Effector CD8-positive, alpha-beta T cell (primary cell): ENCODE measurements at places on chromosomes 7 and 10.
A peak's percentile ranks its signal among the peaks of the same experiment; 100 is the strongest.

- no peak for DNase-seq
Observed at GRCh38 chr7:159238541-159238940, 93.9 kb upstream of the VIPR2 start.

DNA sequence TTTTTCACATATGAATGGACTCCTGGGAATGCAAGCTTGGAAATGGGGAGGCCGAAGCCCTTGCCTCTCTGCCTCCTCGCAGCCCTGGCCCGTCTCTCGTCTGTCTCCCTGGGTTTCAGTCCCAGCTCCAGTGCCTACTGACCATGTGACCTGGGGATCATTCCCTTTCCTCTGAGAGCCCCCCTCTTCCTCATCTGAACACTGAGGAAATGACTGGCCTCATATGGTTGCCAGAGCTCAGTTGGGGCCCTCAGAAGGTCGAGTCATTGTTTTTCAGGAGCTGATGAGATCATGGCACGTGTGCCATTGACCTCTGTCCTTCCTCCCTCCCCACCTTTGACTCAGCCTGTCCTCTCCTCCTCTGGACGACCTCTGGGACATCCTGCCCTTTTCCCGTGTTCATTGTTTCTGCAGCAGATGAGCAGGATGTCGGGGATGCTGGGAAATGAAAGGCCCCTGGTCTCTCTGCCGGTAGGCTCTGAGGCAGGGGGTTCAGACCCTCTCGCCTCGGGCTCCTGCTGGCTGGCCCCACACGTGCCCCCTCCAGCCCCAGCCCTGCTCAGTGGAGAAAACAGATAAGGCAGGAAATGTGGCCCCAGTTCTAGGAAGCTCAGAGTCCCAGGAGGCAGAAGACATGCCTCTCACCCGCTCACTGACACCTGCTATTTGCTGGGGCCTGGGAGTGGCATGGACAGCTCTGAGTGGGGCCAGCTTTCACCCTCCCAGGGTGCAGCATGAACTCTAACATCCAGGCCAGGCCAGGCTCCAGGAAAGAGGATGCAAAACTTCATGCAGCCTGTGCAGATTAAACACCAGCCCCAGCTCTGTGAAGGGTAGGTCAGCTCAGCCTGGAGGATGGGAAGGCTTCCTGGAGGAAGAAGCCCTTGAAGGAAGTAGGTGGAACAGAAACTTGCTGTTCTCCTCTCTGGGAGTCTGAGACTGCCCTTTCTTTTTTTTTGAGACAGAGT, 8.3 kb upstream of the PPP1R35 start:
- no peak for DNase-seq

DNA sequence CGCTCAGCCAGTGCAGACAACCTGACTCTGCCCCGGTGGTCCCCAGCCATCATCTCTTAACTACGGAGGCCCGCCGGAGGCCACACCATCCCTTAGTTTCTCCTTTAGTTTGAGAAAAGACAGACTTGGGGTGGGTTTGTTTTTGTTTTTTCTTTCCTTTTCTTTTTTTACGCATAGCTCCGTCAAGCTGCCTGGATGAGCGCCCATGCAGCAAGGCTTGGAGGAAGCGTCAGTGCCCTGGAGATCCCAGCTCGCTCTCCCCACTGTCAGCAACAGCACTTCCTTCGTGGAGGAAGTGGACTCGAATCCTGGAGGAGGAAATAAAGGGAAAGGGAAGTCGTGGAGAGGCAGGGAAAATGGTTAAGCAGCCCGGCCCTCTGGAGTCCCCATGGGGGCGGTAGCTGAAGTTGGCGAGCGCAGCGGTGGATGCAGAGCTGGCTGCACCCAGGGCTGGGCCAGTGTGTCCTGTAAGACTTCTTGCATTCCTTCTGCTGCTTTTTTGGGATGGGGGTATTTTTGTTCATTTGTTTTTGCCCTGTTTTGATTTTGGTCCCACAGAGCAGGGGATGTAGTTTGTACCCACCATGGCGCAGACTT, 35.9 kb upstream of the GJD4 start:
- DNase-seq, result no peak

GRCh38 chr7:118184565-118184940, 589 bp downstream of the LSM8 start:
- DNase-seq, result no peak

GRCh38 chr10:24035761-24036160, 173.2 kb upstream of the KIAA1217 start:
- DNase-seq, result no peak

- no peak for DNase-seq
Observed at GRCh38 chr10:806451-807162, 117.1 kb upstream of the DIP2C start.

DNA sequence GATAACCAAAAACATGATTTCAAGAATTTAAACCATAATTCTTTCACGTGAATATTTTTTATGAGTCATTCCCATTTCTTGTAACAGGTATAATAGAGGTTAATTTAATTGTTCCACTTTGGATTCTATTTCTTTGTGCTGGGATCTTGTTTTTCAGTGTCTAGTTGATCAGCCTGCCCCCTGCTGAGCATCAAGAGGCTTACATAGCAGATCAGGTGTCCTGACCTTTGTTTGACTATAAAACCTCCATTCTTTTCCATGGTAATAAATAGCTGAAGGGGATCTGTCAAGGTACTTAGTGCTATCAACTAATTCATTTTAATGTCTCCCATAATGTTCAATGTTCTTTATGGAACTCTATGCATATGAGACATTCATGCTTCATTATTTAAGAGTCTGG, 4.9 kb downstream of the COL17A1 start:
- no peak for DNase-seq

DNA sequence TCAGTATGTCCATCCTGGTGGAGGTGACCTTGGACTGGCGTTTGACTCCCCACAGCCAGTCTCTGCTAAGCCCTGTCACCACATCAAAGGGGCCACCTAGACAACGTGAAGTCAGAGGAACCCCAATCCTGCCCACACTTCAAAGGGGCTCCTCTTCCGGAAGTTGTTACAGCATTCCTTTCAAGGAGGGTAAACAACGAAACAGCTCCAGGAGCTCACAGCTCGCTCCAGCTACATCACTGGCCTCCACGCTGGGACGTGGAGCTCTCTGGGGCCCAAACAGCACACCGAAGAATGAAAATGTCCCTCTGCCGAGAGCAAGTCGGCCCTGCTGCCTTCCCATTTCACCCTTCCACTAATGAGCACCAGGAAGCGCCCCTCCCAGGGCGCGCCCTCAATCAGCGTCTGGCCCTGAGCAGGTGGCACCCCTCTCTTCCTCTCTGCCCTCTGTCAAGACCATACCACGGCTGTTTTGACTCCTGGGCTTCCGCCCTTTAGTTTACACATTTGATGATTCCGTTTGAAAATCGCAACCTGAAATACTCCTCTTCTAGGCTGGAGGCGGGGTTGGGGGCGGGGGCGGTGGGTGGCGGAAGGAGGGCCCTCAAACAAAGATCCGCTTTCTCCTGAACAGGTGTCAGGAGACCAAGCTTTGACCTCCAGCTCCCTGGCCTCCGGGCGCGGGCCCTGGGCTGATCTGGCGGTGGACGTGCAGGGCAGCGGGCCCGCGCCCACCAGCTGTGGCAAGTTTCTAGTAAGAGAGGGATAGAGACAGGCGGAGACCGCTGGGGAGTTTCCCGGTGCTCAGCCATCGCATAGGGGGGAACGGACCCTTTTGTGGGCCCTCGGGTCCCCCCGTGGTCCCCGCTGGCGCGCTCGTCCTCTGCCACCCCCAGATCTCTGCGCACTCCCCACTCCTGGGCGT, 53.1 kb upstream of the KDM7A start:
- peak; percentile 63 for DNase-seq

DNA sequence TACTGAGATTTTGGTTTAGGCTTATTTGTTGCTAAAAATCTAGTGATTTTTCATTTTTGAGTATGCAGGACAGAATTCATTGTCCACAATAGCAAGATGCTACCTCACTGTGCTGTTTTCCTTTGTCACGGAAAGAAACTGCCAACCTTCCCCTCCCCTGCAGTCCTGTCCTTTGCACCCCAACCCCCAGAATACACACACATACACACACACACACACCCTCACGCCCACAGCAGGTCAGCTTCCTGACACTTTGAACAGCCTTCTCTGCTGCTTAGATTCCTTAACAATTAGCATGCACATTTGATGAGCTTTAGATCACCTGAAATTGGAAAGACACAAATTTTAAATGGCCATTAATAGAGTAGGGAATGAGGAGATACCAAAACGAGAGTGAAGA, 32.1 kb downstream of the ARMC3 start:
- DNase-seq, result no peak

DNA sequence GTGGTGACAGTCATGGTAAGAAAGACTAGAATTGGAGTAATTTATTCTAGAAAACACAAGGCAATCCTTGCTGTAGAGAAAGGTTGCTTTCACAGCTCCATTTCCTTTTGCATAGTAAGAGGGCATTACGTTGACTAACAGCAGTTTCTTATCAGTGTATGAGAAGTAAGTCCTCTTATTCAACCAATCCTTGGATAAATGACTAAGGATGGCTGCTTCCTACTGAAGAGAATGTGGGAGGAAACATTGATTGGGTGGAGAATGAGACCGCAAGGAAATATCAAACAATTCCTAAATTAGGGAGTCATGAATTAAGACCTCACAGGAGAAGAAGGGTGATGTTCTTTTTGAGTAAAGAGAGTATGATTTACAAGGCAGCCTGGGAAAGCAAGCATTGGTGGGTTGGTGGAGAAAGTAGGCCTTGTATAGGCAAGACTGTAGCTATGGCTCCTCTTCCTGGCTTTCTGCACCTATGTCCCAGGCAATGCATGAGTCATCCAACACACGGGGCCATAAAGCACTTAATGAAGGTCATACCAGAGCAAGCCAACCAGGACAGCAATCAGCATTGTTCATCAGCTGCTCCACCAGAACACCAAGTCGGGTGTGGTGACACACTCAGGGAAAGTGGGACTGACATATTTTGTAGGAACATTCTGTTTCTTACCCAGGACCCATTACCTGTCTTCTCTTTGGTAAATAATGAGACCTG, 5.6 kb downstream of the MGAM start:
- no peak for DNase-seq

DNA sequence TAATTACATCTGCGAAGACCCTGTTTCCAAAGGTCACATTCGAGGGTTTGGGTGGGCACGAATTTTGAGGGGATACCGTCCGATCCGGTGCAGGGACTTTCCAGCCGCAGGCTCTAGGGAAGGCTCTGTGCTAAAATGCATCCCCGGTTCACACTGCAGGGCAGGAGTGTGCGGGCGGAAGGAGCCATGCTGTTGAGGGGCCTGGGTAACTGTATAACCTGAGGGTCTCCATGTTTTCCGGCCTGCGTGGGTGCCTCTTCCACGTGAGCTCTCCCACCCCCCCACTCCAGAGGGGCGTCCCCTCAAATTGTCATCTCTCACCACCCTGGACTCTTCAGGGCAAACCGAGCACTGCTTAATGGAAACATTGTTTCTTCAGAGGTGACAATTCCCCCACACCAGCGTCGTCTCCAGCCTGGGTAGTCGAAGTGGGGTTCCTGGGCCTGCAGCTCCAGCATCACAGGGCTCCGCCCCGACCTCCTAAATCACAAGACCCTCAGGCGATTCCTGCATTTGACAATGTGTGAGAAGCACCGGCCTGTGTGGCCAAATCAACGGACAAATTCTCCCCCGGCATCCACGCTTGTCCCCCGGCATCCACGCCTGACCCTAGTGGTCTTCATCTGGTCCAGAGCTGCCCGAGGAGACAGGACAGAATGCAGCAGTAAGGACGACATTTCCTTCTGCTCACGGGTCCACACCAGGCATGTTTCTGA, 51.2 kb downstream of the FOXL3 start:
- no peak for DNase-seq

DNA sequence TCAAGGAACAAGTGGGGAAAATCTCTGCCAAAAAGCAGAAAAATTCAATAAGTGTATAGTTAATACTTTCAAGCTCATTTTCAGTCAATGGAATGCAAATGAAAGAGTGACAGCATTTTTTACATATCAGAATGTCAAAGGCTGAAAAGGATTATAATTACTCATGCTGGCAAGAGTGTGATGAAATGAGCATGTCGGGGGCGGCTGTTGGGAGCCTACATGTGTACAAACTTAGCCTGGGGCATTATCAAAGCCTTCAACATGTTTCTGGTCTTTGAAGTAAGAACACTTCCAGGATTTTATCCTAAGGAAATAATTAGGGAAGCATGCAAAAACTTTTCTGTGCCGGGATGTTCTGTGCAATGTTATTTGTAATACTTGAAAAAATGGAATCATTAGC, 221.7 kb upstream of the LYZL1 start:
- DNase-seq, result no peak

DNA sequence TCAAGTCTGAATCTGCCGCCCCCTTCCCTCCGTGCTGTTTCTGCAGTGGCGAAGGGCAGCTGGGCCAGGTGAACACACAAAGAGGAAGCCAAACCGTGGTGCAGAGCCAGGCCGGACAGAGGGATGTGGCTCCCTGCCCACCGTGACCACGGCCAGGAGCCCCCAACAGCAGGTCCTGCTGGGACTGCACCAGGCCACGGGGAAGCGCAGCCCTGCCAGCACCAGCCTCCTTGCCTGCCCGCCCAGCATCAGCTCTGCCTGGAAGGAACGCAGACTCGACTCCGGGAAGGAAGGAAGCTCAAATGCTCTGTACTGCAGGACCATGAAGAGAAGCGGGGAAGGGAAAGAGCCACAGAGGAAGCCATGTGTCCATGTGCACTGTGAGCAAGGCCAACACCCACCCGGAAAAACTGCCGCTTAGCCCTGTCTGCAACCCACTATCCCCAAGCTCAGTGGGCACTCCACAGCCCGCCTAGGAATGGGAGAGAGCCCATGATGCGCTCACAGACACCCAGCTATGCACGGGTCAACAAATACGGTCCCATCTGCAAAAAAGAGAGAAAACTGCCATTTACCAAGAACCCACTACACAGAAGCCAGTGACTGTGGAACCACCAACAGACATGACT, 19.0 kb downstream of the GPER1 start:
- no peak for DNase-seq

DNA sequence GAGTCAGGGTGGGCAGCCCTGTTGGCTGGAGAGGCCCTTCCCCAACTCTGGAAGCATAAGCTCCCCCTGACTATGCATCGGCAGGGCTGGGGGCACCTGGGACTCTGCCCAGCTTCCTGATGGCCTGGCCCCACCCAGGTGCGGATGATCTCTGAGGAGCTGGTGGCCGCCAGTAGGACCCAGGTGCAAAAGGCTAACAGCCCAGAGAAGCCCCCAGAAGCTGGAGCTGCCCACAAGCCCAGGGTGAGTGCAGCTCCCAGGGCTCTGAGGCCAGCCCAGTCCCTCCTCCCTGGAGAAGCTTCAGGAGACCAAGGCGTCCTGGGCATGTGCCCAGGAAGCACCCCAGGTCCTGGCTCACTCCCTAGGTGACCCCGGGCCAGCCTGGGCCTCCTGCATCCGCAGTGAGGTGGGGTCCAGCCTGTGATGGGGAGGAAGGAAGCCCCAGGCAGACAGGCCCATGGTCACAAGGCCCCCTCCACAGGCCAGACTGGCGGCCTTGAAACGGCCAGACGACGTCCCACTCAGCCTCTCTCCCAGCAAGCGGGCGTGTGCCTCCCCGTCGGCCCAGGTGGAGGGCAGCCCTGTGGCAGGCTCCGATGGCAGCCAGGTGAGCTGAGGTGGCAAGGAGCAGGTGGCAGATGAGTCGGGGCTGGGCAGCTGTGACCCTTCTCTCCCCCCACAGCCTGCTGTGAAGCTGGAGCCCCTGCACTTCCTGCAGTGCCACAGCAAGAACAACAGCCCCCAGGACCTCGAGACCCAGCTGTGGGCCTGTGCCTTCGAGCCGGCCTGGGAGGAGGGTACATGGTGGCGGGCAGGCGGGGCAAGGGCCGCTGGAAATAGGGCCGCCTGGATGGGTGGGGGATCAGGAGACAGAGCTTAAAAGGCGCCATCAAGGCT, 3.0 kb downstream of the LRWD1 start:
- DNase-seq, result no peak
